Thymus (tissue), 14 donors: ENCODE measurements at places on chromosomes 3 and 15. TPM values are rescaled to one million over a fixed set of nuclear protein-coding genes. Genes with fewer than 3 reads are reported as not detected.

- no peak for DNase-seq
Measured at GRCh38 chr3:21750080-21750696, 822 bp downstream of the ZNF385D start.

- no peak for DNase-seq
Measured at GRCh38 chr3:111762537-111762936, 96.5 kb upstream of the PHLDB2 start.

- DNase-seq, result no peak
Measured at GRCh38 chr3:126057936-126058335, 26.0 kb downstream of the SLC41A3 start.

DNA sequence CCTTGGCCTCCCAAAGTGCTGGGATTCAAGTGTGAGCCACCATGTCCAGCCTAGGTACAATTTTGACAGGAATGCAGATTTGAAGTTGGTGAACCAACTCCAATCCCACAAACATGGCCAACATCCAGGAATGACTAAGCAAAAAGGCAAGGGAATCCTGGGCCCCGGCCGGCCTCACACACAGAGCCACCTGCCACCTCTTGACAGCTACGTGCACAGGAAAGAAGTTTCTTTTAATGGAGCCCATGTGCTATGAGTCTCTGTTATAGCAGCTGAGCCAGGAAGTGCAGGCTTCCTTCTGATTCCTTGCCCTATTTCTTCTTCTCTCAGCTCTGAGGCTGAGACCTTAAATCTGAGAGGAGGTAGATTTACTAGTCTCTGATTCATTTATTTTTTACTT is 8.8 kb downstream of the TMEM40 start:
- DNase-seq, result peak; percentile 13

DNA sequence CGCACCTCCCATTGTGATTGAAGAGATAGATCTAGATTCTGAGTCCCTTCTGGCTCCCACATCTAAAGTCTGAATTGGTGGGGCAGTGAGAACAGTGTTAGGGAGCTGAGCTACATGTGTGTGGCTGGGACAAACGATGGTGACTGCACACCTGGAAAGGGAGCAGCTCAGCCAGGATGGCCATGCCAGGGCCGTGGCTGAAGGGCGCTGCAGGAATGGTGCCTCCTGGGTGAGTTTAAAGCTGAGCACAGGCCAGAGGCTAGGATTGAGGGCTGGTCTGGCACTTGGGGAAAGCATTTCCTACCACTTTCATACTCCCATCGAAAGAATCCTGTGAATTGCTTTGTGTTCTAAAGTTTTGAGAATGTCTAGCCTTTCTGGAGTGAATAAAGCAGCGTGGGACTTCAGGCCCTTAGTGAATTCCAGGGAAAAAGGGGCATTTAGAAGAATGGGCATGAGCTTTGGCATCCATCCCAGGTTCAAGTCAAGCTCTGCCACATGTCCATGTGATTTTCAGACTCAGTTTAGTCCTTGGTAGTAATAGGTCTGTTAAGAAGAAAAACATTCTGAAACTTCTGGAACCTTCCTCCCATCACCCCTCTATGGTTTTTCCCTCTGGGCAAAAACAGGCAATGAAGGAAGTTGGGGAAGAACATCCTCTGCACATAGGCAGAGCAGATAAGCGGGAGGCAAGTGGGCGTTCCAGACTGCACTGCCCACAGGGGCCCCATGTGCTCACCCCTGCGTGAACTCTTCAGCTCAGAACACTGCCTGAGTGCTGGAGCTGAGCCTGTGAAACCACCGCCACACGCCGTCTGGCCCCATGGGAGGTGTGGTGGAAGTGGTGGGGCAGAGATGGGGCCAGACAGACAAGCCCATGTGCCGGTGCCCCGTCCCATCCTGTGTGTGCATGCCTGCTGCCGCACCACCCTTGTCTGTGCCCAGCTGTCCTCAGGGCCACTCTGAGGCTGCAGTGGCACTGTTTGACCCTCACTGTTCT is 12.9 kb upstream of the CPNE9 start:
- no peak for DNase-seq

DNA sequence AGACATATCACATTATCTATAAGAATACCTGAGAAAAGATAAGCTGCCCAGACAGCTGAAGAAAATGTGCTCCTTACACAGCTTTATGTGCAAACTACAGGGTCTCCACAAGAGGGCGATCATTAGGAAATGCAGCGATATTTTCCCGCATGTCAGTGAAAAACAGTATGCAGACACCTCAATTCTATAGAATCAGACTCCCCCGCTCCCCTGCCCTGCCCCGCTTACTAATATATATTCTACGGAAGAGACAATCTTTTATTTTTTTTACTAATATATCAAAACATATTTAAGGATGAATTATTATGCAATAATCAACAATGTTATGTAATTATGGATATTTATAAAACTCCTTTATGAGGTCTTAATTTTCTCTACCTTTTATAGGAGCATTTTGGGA is 681.3 kb downstream of the ROBO1 start:
- DNase-seq, result no peak

- no peak for DNase-seq
Measured at GRCh38 chr15:67741308-67741707, 84.0 kb upstream of the SKOR1 start.

DNA sequence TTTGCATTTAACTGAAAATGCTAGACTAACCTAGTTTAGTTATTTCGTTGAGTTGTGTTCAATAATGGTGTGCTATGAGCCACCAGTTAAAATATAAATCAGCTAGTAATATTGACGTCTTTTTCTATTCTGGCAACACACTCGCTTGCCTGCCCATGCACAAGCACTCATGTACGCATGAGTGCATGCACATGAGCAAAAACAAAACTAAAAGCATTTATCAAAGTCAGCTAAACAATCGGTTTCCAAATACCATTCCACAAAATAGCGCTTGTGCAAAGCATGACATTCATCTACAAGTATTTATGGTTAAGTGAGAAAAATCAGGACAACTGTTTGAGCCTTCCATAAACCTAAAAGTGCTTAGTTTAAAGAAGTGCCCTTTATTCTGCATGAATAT is 13.1 kb upstream of the SAMMSON start:
- no peak for DNase-seq

- no peak for DNase-seq
Measured at GRCh38 chr3:20924646-20925385, 738.8 kb upstream of the SGO1 start.

GRCh38 chr15:99878835-99879234 is 145.6 kb upstream of the LYSMD4 start:
- DNase-seq, result no peak

DNA sequence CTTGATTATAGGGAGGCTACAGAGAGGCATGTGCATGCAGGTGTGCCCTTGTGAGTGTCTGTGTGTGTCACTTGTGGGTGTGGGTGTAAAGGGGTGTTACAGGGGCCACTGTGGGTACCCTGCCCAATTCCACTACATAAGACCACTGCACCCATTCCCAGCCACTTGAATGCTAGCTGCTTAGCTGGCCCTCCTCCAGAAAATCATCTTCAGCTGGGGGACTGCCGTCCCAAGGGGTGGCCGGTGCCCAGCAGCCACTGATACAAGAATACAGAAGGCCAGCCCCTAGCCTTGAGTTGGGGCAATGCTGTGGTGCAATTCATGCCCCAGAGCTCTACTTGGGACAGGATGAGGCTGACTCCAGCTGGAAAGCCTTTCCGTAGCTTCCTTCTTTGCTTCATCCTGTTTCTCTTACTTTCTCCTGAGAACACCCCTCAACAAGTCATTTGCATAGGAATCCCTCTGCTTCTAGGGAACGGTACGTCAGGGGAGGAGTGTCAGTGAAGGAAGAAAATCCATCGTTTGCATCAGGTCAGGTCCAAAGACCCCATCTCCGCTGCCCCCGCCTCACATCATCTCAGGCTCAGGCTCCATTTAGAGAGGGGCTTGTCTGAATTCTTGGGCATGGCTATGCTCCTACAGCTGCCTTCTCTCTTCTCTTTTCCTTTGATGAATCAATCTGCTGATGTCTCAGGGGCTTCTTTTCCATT is 72.0 kb downstream of the SCN5A start:
- no peak for DNase-seq

DNA sequence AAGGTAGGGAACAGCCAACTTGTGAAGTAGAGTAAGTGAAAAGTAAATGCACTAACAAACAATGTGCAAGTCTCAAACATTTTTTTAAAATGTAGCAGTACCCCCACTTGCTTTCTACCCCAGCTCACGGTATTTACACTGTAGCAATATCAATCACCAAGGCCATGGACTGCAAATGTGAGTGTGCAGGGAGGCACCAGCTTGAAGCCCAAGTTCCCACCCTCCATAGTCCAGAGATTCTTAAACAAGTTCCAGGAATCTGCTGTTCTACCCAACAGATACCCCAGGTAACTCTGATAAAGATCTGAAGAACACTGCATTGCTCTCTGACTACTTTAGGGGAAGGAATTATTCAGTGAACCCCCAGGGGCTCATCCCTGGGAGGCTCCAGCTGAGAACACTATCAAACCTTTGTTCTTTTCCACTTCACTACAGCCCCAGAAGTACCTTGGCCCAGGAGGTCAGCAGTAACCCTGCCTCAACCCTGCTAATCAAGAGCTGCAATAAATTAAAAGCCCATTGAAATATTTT is 86.1 kb downstream of the FOXP1 start:
- no peak for DNase-seq

GRCh38 chr15:24772686-24773373 is 97.3 kb downstream of the NPAP1 start:
- DNase-seq, result peak; percentile 56

GRCh38 chr3:119219069-119219468 is 21.6 kb downstream of the B4GALT4 start:
- peak; percentile 59 for DNase-seq

DNA sequence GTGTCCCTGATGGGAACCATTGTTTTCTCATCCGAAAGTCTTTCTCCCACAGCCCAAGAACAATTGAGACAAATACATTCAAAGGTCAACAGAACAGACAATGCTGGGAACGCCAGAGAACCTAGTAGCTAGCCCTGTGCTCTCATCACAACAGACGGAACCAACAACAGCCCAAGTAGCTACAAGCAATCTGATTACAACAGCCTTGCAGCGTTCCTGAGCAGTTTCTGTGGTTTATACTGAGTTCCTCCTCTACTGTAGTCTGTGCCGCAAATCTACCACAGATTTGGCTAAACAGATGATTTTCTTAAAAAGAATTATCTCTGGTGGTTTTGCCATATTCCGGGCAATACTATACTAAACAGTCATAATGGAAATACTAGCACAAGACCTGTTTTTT is 435.6 kb downstream of the MECOM start:
- DNase-seq, result no peak

DNA sequence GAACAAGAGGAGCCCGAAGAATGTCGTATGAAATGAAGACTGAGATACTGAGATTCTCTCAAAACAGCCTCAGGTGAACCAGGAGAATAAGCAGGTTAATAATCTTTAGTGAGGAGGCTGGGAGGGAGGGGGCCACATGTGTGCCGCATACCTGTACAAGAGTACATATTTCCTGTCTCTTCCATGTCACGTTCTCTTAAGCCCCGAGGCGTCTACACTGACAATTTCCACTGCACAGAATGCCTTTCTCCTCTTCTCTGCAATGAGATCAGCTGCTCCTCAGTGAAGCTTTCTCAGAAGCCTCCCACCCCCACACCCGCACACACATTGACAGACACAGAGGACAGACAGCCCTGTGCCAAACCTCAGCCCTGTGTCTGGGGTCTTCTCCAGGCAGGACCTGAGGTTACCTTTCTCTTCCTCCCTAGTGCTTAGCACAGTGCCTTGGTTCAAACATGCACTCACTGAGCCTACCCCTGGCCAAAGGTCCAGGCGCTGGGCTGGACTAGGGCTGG is 55.4 kb downstream of the PDZRN3 start:
- DNase-seq, result no peak

DNA sequence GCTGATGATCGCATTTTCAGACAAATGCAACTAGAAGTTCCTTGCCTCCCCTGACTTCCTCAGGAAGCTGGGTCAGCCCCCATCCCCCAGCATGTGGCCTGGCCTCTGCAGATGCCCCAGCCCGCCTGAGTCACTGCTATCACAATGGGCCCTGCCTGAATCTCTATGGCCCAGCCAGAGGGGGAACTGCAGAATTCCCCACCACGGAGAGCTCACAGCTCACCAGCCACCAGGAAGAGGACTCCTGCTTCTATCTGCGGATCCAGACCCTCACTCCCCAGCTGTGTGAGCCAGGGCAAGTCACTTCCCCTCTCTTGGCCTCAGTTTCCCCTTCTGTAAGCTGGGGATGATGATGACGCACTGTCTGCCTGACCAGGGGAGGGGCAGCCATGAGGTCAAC is 6.9 kb downstream of the PLXND1 start:
- no peak for DNase-seq

GRCh38 chr3:44228900-44229299 is 12.8 kb upstream of the TOPAZ1 start:
- DNase-seq, result no peak

GRCh38 chr3:143151004-143151731 is 31.6 kb downstream of the CHST2 start:
- DNase-seq, result no peak

GRCh38 chr15:83999396-84000135 is 236.0 kb upstream of the GOLGA6L4 start:
- no peak for DNase-seq

Gene CADM2
- total RNA-seq, result 0.66 TPM

Gene EPHB3
- 1.3 TPM for total RNA-seq

Gene TMCO5A
- not detected for total RNA-seq

Gene CELF6
- 0.99 TPM for total RNA-seq

Gene CDHR4
- not detected for total RNA-seq

Gene GOLGA6L10
- 0.47 TPM for total RNA-seq

Gene TM4SF4
- total RNA-seq, result 0.09 TPM

Gene AGBL1
- under 0.01 TPM for total RNA-seq

Gene SCN5A
- 0.05 TPM for total RNA-seq

Gene GOLGA8G
- total RNA-seq, result under 0.01 TPM

Gene SPATA12
- total RNA-seq, result 0.05 TPM

Gene DAZL
- total RNA-seq, result 0.19 TPM

Gene ERC2
- 0.28 TPM for total RNA-seq

Gene NLGN1
- 0.90 TPM for total RNA-seq

Gene CCNDBP1
- total RNA-seq, result 60.7 TPM

Gene SNTN
- not detected for total RNA-seq

Gene RBSN
- total RNA-seq, result 8.0 TPM

Gene TTLL13
- 0.14 TPM for total RNA-seq
